Renal cortex interstitium (tissue), 15 donors: ENCODE measurements at places on chromosomes 12 and 14. TPM values are rescaled to one million over a fixed set of nuclear protein-coding genes. Genes with fewer than 3 reads are reported as not detected.
A peak's percentile ranks its signal among the peaks of the same experiment; 100 is the strongest.

DNA sequence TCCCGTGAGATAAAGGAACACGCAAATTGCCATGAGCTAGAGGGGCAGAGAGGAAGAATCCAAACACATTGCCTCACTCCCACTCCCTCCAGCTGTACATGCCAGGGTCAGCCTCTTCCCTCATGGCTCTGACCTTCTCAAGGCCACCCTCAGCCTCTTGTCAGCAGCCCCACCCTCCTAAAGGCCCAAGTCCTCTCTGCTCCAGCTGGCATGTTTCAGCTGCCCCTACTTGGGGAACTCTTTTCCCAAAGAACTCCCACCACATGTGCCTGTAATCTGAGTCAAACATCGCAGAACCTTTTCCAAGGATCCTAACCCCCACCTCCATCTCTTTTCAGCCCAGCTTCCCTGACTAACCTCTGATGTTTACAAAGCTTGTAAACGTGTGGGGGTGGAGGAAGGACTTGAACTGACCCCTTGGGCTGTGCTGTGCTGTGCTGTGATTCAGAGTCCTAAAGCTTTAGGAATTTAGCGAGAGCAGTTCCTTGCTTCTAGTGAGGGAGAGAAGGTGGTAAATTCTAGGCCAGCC lies 7.3 kb upstream of the CACNB3 start:
- no peak for DNase-seq

CABP1 gene
- 4.7 TPM for polyA plus RNA-seq

GRCh38 chr12:94169495-94169894 lies 21.1 kb downstream of the PLXNC1 start:
- no peak for DNase-seq

NT5DC3 gene
- polyA plus RNA-seq = 6.8 TPM

PRB2 gene
- polyA plus RNA-seq = not detected

- DNase-seq = no peak
Observed at GRCh38 chr14:30180219-30180618, 252.6 kb upstream of the PRKD1 start.

DNA sequence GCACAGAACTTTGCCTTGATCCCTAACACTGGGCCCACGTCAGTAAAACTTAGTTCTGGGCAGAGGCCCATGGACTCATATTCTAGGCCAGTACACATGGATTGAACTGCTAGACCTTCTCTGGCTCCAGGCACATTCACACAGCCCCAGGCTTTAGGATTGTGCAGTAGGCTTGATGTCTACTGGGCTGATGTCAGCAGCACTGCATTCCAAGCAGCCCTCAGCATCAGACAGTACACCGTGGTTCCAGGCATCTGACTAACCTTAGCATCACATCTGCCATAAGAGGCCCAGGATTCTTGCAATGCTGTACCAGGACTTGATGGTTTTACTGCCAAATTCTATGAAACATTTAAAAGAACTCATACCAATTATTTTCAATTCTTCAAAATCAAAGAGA lies 301.9 kb downstream of the CCER1 start:
- no peak for DNase-seq

FGF23 gene
- polyA plus RNA-seq = not detected

DNA sequence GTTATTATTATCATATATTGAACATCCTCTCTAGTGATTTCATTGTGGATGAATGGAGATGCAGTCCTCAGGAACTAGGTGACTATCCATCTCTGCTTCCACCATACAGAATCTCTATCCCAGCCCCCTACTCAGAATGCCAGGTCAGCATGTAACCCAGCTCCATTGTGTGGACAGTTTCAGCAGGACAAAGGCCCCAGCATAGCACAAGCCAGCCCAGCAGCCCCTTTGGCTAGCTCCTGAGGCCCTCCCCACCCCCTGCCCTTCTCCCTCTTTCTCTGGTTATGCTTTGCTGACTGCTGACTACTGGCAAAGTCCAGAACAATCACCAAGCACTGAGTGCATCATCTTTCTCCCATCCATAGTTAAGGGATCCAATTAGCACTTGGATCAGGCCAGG lies 5.8 kb upstream of the SPRYD4 start:
- DNase-seq = no peak

SYT1 gene
- 21.3 TPM for polyA plus RNA-seq

- no peak for DNase-seq
Observed at GRCh38 chr14:61479746-61480502, 158.5 kb downstream of the PRKCH start.

DNA sequence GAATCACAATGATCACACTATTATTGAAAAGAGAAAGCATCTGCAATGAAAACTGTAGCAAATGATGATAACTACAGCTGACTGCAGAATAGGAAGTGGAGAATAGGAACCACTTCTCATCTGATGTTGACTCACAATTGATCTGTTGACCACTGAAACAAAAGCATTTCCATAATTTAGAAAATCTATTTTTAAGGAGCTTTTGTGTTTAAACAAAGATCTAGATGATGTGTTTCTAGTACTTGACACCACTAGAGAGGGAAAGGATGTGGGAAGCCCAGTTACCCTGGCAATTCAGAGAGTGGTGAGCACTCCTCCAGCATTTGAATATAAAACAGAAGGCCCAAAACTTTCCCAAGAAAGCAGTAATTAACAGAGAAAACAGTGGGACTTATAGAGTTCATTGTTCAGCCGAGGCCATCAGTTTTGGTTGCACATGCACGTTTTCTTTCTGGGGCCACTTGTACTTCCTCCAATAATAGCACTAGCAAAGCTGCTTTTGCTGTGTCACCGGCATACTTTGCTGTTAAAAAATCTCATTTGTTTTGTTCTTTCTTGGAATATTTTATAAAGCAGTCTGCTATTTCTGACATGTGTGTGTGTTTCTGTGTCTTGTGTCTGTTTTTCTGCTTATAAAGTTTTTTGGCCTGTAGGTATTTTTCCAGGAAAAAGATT lies 76.1 kb upstream of the HECTD1 start:
- no peak for DNase-seq

HOXC9 gene
- polyA plus RNA-seq = 26.5 TPM

GRCh38 chr14:74141703-74142102 lies 56.9 kb downstream of the LIN52 start:
- DNase-seq = peak; percentile 52

GRCh38 chr12:19891936-19892591 lies 452.8 kb downstream of the AEBP2 start:
- no peak for DNase-seq

DNA sequence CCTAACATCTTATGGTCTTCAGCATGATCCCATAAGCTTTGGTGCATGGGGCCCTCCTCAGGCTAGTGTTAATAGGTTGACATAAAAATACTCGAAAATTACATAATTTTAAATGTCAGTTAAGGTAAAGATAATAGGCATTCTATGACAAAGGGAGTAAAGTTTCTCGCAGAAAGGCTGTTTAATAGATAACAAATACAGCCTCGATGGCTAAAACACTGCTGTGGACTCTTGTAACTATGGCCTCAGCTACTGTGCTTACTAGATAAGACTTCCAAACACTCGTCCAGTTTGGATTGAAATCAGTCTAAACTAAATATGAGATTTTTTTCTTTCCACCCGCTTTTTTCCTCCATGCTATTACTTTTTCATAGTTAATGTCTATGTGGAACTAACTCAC lies 23.2 kb upstream of the MGST1 start:
- no peak for DNase-seq

GRCh38 chr14:100711493-100711892 lies 15.2 kb upstream of the DLK1 start:
- no peak for DNase-seq

DNA sequence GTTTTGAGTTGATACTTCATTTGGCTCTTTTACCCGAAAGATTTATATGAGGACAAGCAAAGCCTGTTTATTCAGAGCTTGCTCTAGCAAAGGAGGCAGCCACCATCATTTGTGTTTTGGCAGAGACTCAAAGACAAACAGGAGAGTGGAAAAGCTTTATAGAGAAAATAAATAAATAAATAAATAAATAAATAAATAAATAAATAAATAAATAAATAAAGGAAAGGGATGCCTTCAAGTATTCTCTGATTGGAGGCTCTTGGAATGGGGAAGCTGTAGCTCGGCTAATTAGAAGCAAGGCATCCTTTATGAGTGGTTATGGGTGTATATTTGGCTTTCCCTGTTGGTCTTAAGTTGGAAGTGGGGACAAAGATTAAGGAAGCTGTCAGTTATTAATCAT lies 229.8 kb downstream of the RASSF9 start:
- no peak for DNase-seq

RASSF9 gene
- polyA plus RNA-seq = 13.0 TPM

- no peak for DNase-seq
Observed at GRCh38 chr12:102425109-102426039, 55.0 kb downstream of the IGF1 start.

DNA sequence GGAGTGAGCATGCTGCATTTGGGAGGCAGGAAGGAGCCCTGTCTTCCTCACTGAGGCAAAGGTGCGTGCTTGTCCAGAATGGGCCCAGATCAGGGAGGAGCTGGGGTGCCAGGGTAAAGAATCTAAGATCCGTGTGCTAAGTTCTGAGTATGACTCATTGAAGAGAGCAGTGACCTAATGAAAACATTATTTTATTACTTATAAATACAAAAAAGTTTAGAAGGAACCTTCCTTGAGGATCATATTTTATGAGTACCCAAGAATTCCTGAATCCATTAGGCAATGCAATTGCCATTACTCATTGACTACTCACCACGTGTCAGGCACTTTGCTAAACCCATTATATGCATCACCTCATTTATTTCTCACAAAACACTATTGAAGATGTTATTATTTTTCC lies 264.7 kb downstream of the EGLN3 start:
- DNase-seq = no peak

OR6C2 gene
- polyA plus RNA-seq = not detected

GRCh38 chr14:81268016-81268416 lies 47.3 kb upstream of the GTF2A1 start:
- DNase-seq = no peak

DNA sequence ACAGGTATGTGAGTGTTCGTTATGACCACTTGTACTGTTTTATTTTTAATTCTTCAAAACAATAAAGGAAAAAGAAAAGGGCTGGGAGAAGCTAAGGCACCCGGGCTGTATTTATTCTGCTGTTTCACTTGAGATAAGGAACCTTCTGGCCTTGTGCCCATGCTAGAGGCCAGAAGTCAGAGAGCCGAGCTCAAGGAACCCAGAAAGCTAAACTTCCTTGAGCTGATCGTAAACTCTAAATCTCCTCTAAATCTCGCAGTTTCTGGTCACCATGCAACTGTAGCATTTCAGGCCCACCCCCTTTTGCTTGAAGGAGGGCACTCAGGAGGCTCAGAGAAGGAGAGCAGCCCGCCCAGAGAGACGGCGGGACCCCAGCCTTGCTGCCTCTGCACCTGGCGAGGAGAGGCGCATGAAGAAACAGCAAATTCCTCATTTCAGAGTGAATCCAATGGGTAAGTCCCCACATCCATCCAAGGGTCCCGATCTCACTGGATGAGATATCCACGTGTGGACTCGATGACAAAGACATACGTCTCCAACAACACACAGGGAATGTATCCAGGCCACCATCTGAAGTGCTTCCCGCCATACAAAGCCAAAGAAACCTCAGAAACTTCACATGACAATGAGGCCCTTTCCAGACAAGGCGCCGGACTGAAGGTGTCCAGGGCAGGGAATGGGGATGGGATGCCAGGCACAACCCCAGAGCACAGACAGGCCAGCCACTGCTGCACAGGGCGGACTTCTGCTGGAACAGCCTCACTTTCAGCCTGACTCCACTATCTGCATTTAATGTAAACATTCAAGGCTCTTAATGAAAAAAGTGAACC lies 14.6 kb downstream of the CCDC88C start:
- DNase-seq = no peak

GRCh38 chr12:56676851-56677580 lies 11.1 kb downstream of the PTGES3 start:
- DNase-seq = no peak

CBLN3 gene
- polyA plus RNA-seq = 3.5 TPM

- DNase-seq = no peak
Observed at GRCh38 chr12:109896188-109896587, 3.9 kb upstream of the TCHP start.

RGS6 gene
- polyA plus RNA-seq = 1.7 TPM

SFSWAP gene
- polyA plus RNA-seq = 43.9 TPM

GRCh38 chr14:58299401-58300330 lies 1.3 kb downstream of the ARID4A start:
- DNase-seq = peak; percentile 42

PRKCH gene
- polyA plus RNA-seq = 18.9 TPM

ACOT4 gene
- polyA plus RNA-seq = 3.5 TPM

GRCh38 chr12:81644503-81644902 lies 114.6 kb downstream of the PPFIA2 start:
- DNase-seq = peak; percentile 14

- no peak for DNase-seq
Observed at GRCh38 chr14:95756127-95756526, 42.2 kb upstream of the TCL1A start.

JAG2 gene
- 8.1 TPM for polyA plus RNA-seq

DNA sequence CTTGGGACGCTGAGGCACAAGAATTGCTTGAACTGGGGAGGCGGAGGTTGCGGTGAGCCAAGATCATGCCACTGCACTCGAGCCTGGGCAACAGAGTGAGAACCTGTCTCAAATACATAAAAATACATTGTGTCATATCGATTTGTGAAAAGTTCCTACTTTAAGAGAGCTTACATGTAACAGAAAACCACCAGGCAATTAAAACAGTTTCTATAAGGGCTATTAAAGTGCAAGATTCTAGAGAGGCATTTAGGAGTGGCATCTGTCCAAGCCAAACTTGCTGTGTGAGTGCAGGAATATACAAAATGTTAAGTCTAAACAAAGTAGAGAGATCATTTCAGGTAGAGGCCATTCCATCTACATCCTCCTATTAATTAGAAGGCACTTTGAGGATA lies 1.7 kb upstream of the NEK9 start:
- DNase-seq = no peak

GRCh38 chr12:32870716-32871115 lies 25.9 kb downstream of the PKP2 start:
- no peak for DNase-seq

HEBP1 gene
- polyA plus RNA-seq = 64.6 TPM

GRCh38 chr12:57166971-57167371 lies 19.6 kb upstream of the LRP1-AS start:
- DNase-seq = no peak

COX8C gene
- 0.39 TPM for polyA plus RNA-seq

DNA sequence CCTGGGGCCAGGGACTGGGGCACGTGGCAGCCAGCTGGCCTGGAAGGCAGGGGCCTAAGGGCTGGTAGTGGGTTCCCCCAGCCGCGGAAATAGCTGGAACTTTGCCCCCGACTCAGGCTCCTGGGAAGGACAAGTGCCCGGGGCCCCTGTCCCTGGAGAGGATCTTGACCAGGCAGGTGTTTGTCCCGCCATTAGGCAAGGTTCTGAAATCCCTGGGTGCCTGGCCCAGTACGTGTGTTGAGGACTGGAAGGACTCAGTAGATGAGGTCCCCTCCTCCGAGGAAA lies 94.2 kb downstream of the B4GALNT3 start:
- no peak for DNase-seq

KRT6C gene
- not detected for polyA plus RNA-seq

- DNase-seq = no peak
Observed at GRCh38 chr12:125105600-125105999, 40.4 kb downstream of the AACS start.
